ENCODE measurements at places on chromosomes 1 and 21.

DNA sequence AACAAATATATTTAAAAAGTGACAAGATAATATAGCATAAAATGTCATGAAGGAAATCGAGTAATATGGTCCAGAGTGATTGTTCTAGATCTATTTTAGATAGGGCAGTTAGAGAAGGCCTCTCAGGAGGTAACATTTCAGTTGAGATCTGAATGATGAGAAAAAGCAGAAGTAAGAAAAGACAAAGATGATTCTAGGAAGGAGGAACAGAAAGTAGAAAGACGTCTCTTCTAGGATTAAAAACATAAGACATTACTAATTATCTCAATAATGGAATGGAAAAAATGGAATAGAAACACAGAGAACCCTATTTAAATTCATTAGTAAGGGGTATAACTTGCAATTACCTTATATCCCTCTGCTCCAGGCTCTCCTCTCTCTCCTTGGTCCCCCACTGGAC, 130.0 kb upstream of the ZNHIT6 start:
- DNase-seq: no peak

GRCh38 chr1:27436204-27437159, 44.1 kb downstream of the GPR3 start:
- no peak for DNase-seq

DNA sequence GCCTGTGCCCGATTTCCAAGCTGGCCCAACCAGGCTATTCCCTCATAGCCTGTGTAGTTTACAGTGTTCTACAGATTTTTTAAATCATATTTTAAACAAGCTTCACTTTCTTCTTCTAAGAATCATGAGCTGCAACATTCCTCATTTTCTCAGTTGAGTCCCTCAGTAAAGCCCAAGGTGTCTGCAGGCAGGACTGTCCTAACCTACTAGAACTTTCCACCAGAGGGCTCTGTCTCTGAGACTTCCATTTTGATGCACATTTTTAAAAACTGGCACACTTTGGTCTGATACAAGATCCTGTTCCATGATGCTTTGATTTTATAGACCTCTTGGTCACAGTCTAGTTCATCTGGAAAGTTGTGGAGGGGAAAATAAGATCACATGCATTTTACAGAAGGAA, 21.6 kb upstream of the SLAMF6 start:
- DNase-seq: peak; percentile 43

GRCh38 chr1:178362747-178363146, 134.0 kb downstream of the CLEC20A start:
- DNase-seq: no peak

DNA sequence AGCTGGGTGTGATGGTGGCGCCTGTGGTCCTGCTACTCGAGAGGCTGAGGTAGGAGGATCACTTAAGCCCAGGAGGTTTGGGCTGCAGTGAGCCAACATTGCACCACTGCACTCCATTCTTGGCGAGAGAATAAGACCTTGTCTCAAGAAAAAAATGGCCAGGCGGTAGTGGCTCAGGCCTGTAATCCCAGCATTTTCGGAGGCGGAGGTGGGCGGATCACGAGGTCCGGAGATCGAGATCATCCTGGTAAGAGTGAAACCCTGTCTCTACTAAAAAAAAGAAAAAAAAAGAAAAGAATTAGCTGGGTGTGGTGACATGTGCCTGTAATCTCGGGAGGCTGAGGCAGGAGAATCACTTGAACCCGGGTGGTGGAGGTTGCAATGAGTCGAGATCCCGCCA, 11.3 kb downstream of the ATAD3B start:
- no peak for DNase-seq

DNA sequence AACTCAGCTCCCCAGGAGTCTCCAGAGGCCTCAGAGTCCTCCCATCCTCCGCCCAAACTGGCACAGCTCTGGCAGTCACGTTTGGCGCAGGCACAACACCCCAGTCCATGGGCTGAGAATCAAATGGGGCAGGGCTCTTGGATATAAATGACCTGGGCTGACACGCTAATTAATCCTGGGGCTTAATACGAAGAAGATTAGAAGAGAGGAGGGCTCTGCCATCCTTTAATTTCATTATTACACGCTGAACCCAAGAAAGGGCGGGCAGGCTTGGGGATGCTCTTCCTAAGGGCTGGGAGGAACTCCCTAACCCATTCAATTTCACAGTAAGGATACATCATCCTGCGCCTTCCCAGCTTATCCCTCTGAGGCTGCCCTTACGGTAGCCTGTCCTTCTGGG, 2.4 kb downstream of the GRIK3 start:
- DNase-seq: no peak

DNA sequence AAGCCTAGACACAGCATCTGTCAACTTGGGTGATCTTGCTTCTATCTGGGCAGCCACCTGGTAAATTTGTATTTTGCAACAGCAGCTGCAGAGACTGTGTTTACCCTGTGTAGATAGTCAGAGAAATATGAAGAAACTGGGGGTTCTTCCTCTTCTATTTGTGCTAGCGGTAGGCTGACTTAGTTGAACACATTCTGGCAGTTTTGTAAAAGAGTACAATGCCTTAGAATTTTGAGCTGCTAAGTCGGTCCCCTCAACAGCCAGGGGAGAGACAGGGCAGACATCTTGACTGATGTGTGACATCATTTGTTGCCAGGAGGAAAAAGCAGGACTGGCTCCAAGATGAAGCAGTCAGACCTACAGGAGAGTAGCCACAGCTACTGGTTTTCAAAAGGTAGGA, 53.7 kb downstream of the KCNJ6 start:
- DNase-seq: no peak

- no peak for DNase-seq
Observed at GRCh38 chr1:46692811-46693770, 21.4 kb downstream of the TEX38 start.

DNA sequence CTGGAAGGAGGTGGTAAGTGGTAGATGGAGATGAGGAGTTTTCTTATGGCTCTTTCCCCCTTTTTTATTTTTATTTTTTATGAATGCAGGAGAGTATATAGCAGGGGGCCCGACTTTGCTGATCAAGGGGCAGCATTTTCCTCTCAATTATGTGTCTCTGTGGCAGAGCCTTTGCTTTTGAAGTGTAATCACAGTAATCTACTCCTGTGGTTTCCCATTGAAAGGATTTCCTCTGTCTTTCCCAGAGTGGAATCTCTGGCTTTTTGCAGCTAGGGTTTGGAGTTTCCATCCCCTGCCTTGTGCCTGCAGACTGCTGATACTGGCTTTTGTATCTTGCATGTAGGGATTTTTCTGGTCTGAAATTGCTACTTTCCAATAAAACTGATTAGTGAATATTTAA, 29.1 kb downstream of the ARID1A start:
- DNase-seq: no peak

- DNase-seq: no peak
Observed at GRCh38 chr1:172763057-172763456, 104.2 kb downstream of the FASLG start.

DNA sequence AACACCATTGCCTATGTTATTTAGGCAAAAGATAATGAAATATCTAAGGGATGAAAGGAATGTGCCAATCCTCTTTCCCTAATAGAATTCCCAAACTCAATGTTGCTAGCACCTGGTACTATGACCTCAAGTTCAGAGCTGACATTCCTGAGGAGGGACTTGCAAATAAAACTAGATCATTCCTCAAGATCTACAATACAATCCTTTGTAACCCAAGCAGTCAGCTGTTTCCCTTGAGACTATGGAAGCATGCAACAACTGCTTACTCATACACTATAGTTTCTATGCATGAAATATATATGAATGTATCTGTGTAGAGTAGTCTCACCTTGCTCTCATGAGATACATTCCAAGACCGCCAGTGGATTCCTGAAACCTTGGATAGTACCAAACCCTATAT, 65.0 kb downstream of the ABL2 start:
- DNase-seq: no peak

DNA sequence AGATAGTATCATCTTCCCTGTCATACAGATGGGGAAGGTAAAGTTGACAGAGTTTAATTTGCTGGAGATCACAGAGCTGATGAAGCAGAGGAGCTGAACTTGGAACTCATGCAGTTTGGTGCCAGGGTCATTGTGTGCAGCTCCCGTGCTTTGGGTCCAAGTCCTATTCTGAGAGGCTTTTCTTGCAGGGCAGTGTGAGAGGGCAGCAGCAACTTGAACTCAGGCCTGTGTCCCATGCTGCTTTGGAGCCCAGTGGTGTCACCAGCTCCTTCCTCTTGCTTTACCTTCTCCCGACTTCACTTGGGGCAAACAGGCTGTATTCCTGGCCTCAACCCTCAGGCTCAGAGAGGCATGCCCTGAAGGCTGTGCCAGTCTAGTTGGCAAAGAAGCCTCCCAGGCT, 24.7 kb downstream of the INAVA start:
- no peak for DNase-seq

DNA sequence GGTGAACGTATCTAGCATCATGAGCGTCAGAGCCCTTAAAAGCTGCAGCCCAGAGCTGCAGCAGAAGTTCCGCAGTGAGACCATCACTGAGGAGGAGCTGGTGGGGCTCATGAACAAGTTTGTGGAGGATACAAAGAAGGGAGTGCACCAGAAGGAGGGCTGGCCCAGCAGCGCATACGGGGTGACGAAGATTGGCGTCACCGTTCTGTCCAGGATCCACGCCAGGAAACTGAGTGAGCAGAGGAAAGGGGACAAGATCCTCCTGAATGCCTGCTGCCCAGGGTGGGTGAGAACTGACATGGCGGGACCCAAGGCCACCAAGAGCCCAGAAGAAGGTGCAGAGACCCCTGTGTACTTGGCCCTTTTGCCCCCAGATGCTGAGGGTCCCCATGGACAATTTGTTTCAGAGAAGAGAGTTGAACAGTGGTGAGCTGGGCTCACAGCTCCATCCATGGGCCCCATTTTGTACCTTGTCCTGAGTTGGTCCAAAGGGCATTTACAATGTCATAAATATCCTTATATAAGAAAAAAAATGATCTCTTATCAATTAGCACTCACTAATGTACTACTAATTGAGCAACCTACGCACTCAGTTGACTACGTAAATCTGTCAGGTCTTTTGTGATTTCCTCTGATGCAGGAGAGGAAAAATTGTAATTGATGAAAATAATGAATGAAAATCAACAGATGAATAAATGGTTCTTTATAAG, 2.8 kb downstream of the CBR1 start:
- DNase-seq: no peak

- DNase-seq: no peak
Observed at GRCh38 chr1:69455718-69456117, 112.0 kb upstream of the LRRC7 start.

- DNase-seq: no peak
Observed at GRCh38 chr1:42963378-42964043, 4.8 kb upstream of the SLC2A1 start.

DNA sequence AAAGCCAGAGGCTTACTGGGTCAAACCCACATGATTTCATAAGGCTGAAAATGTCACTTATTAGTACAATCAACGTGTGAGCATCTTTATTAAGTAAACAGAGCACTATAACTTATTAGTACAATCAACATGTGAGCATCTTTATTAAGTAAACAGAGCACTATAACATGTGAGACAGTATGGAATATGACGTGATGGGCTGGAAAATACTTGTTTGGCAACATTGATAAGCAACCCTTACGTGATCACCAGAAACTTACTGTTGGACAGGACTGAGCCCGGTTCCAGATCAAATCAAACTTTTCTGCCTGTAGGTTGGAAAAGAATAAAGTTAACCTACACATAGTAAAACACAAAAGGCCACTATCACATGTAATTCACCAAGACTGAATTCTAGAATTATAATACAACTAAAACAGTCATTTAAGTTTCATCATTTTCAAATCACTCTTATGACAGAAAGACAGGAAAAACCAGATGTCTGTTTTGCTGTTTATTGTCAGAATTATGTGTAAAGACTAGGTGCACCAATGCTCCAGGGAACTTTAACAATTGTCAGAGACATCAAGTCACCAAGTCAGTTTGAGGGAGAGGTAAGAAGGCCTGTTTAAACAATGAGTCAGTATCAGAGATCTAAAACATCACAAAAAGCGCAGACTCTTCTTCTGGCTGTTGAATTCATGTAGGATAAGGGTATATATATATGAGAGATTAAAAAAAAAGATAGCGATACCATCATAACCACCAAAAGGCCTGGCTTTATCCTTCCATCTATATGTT, 15.7 kb downstream of the ATPAF1 start:
- DNase-seq: no peak

DNA sequence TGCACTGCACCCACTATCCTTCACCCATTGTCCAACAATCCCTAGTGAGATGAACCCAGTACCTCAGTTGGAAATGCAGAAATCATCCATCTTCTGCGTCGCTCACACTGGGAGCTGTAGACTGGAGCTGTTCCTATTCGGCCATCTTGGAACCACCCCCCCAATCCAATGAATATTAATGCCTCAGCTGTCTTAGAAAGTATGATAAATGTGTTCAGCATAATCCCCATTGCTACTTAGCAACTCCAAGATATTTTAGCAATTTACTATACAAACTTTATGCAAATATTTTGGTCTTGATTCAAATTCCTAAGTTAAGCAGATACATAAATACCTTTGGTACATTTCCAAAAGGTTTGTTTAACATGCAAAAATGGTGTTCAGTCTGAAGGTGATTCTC, 70.5 kb upstream of the SH3GLB1 start:
- DNase-seq: no peak

DNA sequence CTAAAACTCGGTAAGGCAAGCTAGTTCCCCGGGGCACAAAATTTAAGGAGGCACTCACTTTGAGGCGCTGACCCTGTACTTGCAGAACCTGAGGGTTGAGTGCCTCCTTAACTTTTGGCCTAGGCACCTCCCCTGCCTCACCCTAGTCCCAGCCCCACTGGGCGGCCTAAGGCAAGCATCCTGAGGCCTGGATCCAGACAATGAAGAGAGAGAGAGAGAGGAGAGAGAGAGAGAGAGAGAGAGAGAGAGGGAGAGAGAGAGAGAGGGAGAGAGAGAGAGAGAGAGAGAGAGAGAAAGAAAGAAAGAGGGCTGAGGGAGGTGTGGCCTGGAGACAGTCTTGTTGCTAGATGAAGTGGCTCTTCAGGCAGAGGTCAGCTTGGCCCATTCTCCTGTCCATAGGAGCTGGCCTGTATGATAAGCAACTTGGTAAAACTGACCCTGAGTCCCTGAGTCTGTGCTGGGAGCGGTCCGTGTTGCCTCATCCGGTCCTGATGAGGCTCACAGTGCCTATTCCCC, 7.4 kb upstream of the LRRN2 start:
- no peak for DNase-seq

GRCh38 chr1:61083013-61083806, 849 bp downstream of the NFIA start:
- DNase-seq: peak; percentile 15

GRCh38 chr1:25356848-25357247, 18.7 kb downstream of the TMEM50A start:
- DNase-seq: no peak

DNA sequence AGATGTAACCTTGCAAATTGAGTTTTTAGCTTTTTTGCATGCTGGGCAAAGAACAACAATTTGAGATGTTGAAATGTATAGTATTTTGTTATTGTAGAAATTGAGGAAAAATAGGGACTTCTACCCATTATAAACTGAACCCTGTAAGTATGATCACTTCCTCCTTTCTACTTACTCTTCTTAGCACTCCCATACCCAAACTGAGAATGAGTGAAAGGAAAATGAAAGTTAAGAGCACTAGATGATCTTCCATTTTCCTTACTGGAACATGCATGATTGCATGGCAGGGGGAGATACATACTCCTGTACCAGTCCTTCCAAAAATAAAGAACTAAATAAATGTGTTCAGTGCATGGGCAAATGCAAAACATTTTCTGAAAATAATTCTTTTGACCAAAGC, 107.4 kb upstream of the KIAA1614 start:
- DNase-seq: no peak

GRCh38 chr1:21232044-21232443, 55.3 kb upstream of the EIF4G3 start:
- DNase-seq: no peak

GRCh38 chr1:110235834-110236682, 25.9 kb downstream of the KCNC4 start:
- DNase-seq: peak; percentile 86

All from activated CD4-positive, alpha-beta memory T cell treated with anti-CD3 and anti-CD28 coated beads for 36 hours (primary cell).